RKO (cell line): ENCODE measurements at places on chromosomes 12 and 14.

GRCh38 chr14:51432302-51432948 is 192.4 kb downstream of the TMX1 start:
- DNase-seq = no peak

- no peak for DNase-seq
Observed at GRCh38 chr14:96201965-96202364, 2.7 kb upstream of the BDKRB2 start.

DNA sequence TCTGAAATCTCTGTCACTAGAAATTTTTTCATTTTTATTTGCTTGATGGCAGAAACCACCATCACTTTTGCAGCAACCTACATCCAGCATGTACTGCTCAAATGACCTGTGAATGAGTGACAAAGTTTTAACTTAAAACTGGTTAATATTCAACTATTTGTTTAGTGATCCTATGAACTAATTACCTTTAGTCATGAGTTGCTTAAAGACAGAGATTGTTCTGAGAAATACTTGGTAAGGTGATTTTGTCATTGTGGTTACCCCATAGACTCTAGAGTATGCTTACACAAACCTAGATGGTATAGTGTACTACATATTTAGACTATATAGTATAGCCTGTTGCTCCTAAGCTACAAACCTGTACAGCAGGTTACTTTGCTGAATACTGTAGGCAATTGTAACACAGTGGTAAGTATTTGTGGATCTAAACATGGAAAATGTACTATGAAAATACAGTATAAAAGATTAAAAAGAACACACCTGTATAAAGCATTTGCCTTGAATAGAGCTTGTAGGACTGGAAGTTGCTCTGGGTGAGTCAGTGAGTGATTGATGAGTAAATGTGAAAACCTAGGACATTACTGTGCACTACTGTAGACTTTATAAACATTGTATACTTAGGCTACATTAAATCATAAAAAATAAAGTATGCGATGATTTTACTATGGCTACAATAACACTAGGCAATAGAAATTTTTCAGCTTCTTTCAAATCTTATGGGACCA is 256.6 kb upstream of the PPFIA2 start:
- no peak for DNase-seq

GRCh38 chr12:112850383-112850782 is 56.4 kb upstream of the OAS1 start:
- DNase-seq = no peak

- no peak for DNase-seq
Observed at GRCh38 chr12:57852200-57852599, 5.7 kb upstream of the CTDSP2 start.

DNA sequence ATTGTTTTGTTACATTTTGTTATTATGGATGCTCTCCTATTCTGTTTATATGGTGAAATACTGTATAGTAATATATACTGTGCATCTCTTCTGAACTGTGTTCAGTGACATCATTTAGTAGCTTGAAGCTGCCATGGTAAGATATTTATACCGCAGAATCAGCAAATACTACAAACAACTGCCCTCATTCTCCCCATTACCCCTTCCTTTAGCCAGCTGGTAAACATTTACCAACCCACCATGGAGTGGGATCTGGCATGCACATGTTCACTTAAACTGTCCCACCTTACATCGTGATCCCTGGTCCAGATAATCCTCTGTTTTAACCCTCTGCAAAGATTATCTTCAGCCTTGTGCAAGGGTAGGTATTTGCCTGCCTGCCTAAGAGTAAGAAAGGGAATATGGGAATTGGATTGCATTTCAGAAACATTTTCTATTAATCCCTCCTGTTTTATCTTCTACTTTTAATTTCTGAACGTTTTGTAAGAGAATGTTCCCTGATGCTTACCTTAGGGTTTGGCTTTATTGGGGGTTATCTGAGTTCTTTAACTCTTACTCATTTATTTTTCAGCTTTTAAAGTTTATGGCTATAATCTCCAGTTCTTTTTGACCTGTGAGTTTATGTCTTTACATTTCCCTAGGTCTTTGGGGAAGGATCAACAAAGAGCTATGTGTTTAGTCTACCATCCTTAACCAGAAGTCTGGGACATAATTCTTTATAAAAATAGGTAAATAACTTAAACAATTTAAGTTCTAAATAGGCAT is 46.5 kb downstream of the FBXO34 start:
- DNase-seq = peak; percentile 19

- no peak for DNase-seq
Observed at GRCh38 chr14:69370061-69370460, 28.0 kb downstream of the ERH start.

GRCh38 chr12:117590999-117591398 is 229.6 kb upstream of the NOS1 start:
- DNase-seq = no peak

DNA sequence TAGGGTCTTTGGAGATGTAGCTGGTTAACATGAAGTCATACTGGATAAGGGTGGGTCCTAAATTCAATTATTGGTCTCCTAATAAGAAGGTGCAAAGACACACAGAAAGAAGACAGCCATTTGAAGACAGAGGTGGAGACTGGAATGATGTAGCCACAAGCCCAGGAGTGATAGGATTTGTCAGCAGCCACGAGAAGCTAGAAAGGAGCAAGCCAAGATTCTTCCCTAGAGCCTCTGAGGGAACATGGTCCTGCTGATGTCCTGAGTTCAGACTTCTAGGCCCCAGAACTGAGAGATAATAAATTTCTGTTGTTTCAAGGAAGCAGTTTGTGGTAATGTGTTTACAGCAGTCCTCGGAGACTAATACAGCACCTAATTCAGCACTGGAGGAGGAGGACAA is 203.3 kb upstream of the SRRM4 start:
- DNase-seq = no peak

- DNase-seq = no peak
Observed at GRCh38 chr12:21751517-21751916, 23.0 kb downstream of the KCNJ8 start.

DNA sequence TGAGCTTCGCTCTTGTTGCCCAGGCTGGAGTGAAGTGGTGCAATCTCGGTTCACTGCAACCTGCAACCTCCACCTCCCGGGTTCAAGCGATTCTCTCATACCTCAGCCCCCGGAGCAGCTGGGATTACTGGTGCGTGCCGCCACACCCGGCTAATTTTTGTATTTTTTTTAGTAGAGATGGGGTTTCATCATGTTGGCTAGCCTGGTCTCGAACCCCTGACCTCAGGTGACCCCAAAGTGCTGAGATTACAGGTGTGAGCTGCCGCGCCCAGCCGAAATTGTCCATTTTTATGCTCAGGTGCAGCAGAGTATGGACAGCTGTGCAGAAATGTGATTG is 19.2 kb upstream of the CYP46A1 start:
- DNase-seq = no peak

DNA sequence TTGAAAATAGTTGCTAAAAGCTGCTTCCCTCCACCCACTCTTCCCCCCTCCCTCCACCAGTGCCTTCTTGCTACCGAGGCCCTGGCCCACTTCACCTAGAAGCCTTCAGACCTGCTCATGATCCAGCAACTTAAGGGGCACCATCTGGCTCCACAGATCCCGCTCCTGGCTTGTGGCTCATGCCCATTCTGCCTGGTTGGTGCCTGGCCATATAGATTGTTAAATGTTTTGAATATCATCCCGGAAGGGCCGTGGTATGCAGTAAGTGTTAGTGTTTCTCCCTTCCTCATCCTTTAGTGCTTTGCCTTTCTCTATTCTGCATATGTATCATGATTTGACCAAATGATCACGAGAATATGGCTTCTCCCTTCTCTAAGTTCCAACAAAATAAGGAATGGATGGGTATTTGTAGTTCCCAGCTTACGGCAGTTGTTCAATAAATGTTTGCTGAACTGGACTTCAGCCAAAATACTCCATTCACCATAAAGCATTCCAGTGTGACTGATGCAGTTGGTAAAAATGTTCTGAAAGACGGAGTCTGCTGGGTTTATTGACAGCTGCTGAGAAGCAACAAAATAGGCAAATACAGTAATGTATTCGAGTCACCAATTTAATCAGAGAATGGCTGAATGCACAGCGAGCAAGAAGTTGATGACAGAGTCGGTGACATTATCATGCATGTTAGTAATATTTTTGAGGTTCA is 30.7 kb downstream of the GRIP1 start:
- DNase-seq = no peak

GRCh38 chr14:59768855-59769375 is 101.7 kb downstream of the RTN1 start:
- DNase-seq = peak; percentile 5

GRCh38 chr14:75279763-75280290 is 1.2 kb downstream of the FOS start:
- no peak for DNase-seq

GRCh38 chr14:87995500-87996290 is 2.7 kb upstream of the GALC start:
- DNase-seq = no peak

- peak; percentile 69 for DNase-seq
Observed at GRCh38 chr12:31322801-31323207, 3.1 kb downstream of the SINHCAF start.

GRCh38 chr12:113409462-113410124 is 5.9 kb upstream of the SDS start:
- DNase-seq = no peak

DNA sequence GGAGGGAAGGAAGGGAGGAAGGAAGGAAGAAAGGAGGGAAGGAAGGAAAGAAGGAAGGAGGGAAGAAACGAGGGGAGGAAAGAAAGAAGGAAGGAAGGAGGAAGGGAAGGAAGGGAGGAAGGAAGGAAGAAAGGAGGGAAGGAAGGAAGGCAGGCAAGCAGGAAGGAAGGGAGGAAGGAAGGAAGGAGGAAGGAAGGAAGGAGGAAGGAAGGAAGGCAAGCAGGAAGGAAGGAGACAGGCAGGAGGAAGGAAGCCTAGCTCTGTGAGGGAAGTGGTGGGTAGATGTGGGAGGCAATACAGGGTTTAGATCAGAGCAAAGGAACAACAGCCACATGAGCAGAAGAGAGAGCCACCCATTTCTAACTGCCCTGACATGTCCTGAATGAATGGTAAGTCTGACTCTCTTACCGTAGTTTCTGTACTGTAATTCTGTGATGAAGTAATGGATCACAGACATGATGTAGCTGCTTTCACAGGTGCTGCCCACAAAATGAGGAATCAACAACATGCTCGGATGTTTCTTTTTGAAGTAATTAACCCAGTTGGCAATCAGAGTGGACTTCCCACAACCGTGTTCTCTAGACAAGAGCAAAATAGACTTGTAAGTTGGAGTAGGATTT is 24.4 kb upstream of the HSP90B1 start:
- DNase-seq = peak; percentile 9

GRCh38 chr12:53829130-53829819 is 77.5 kb upstream of the CISTR start:
- no peak for DNase-seq

DNA sequence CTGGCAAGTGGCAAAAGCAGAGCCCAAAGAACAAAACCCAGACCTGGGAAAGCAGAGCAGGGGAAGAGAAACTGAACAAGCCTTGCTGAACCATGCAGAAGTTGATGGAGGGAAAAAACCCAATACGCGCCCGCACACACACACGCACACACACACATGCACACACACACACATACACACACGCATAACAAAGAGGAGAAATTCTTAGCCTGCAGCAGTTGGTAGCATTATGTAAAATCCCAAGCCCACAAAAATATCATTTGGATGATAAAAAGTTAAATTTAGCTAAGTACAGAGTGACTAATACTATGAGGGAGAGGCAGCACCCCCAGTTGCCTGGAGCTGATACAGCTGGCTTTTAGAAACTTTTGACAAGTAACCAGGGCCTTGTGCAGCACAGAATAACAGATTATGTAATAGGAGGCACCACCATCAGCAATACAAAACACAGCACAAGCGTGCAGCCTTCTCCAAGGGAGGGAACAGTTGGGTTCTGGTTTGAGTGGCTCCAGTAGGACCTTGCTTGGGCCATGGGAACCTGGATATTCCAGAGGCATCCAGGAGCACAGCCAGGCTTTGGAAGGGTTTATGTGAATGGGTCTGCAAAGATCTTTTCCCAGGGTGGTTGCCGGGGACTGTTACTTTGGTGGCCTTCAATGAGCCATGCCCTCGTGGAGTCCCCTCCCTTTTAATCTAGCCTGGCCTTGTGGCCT is 35.3 kb downstream of the PITPNM2 start:
- DNase-seq = peak; percentile 22

DNA sequence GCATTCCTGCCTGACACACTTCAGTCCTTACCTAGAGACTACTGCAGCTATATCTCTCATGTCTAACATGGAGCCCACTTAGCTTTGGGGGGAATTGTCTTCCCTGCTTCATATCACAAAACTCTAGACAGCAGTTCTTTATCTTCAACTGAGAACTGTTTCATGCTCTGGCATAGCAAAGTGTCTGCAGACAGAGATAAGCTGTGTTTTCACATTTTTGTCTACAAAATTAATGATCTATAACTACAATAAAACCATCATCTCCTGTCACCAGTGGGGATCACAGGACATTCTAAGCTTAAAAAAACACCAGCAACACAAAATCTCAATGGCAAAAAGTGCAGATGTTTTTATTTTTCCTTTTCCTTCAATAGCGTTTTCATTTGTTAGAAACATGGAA is 137.1 kb upstream of the VRK1 start:
- DNase-seq = no peak

GRCh38 chr12:88494520-88494919 is 85.8 kb downstream of the KITLG start:
- no peak for DNase-seq

GRCh38 chr12:103308396-103308795 is 187.4 kb downstream of the C12orf42 start:
- no peak for DNase-seq

DNA sequence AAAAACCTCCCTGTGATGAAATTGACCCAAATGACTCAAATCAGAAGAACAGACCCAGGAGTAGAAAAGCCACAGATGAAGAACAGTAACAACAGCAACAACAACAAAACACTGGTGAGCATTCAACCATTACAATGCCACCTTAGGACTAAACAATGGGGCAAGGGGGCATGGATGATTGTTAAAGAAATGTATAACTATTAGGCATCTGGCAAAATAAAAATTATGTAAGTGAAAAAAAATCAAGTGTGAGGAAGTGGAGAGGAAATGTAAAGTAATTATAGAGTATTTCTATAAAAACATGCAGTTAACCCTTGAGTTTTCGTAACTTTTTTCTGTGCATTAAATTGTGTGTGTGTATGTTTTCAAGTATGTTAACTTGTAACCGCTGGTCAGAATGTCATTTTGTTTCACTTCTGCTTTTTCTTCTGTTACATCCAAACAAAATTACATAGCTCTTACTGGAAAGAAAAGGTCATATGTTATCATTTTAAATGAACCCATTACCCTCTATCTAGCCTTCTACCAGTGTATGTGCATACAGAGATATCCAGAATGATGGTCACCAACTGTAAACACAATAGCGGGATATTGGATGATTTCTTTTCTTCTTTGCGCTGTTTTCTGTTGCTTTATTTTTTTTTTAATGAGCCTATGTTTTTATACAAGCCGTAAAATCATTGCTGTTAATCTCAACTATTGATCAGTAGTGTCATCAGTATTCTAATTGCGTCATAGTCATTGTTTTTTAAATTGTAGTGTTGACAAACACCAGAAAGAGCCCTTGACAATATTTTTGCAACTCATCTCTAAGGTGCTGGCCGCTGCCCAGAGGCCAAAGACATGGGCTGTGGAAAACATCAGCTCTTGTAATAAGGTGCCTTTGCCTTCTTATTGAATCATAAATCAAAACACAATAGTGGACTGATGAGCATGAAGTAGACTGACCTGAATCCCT is 170.6 kb downstream of the CRADD start:
- DNase-seq = no peak

GRCh38 chr12:57726884-57727757 is 11.4 kb downstream of the AGAP2 start:
- DNase-seq = no peak
